ENCODE measurements at places on chromosomes 16 and 17. TPM values are rescaled to one million over a fixed set of nuclear protein-coding genes. Genes with fewer than 3 reads are reported as not detected.

The DERL2 gene
- total RNA-seq = 69.6 TPM

The CISD3 gene
- 57.3 TPM for total RNA-seq

The ADAMTS18 gene
- total RNA-seq = not detected

The USP22 gene
- total RNA-seq = 136 TPM

The SMTNL2 gene
- not detected for total RNA-seq

The MGAT5B gene
- 0.16 TPM for total RNA-seq

The OR3A3 gene
- not detected for total RNA-seq

The STRADA gene
- total RNA-seq = 49.0 TPM

The BMERB1 gene
- 19.3 TPM for total RNA-seq

The RFFL gene
- 32.9 TPM for total RNA-seq

The DPEP3 gene
- total RNA-seq = 0.19 TPM

The CTRB2 gene
- total RNA-seq = not detected

The CCDC78 gene
- total RNA-seq = 4.4 TPM

The PRAC2 gene
- not detected for total RNA-seq

The TEKT5 gene
- 2.4 TPM for total RNA-seq

The ABCA9 gene
- not detected for total RNA-seq

The PLXDC1 gene
- total RNA-seq = 2.1 TPM

The C16orf74 gene
- total RNA-seq = 0.35 TPM

The GJC1 gene
- total RNA-seq = 2.4 TPM

The SGCA gene
- not detected for total RNA-seq

The TEX14 gene
- total RNA-seq = 0.30 TPM

The TP53TG3F gene
- total RNA-seq = not detected

The PIK3R5 gene
- total RNA-seq = 47.2 TPM

The RPL13 gene
- 3,154 TPM for total RNA-seq

The SYCE1L gene
- total RNA-seq = 3.2 TPM

The OTOP3 gene
- total RNA-seq = not detected

The NPIPB13 gene
- 16.1 TPM for total RNA-seq

The METTL2A gene
- total RNA-seq = 21.2 TPM

The CCDC200 gene
- 1.1 TPM for total RNA-seq

The MAPK8IP3 gene
- total RNA-seq = 106 TPM

The ARHGDIG gene
- not detected for total RNA-seq

The ADCY9 gene
- 4.1 TPM for total RNA-seq

The MT1G gene
- total RNA-seq = not detected

The FBXO39 gene
- 0.24 TPM for total RNA-seq

The LGALS9B gene
- not detected for total RNA-seq

The ULK2 gene
- total RNA-seq = 9.2 TPM

The LRRC37A gene
- 1.8 TPM for total RNA-seq

The TBC1D3B gene
- total RNA-seq = 6.1 TPM

The PIRT gene
- total RNA-seq = not detected

The SPATA22 gene
- total RNA-seq = not detected

The GP1BA gene
- total RNA-seq = not detected

The CD68 gene
- 17.5 TPM for total RNA-seq

The NEK8 gene
- 4.9 TPM for total RNA-seq

Measured in activated T-helper 17 cell treated with anti-CD3 and anti-CD28 coated beads, Interleukin-2, amount 50 U/mL, for 72 hours (primary cell).